Stimulated activated naive CD4-positive, alpha-beta T cell (primary cell): ENCODE measurements at places on chromosomes 1 and 21.
A peak's percentile ranks its signal among the peaks of the same experiment; 100 is the strongest.

DNA sequence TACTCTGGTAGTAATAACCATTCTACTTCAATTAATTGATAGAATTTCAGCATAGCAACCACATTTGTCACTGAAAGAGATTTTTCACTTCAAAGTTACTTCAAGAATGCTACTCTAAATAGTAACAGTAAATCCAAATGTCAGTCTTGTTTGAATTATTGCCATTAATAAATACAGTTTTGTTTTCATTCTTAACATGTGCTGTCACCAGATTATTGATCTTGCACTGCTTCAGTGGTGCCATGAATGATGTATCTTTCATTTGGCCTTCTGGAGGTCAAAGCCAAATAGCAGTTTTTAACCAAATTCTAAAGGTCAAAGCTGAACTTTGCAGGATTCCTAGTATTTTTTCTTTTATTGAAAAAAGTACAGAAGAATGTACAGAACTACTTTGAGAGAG, 199.5 kb downstream of the PATJ start:
- no peak for DNase-seq

DNA sequence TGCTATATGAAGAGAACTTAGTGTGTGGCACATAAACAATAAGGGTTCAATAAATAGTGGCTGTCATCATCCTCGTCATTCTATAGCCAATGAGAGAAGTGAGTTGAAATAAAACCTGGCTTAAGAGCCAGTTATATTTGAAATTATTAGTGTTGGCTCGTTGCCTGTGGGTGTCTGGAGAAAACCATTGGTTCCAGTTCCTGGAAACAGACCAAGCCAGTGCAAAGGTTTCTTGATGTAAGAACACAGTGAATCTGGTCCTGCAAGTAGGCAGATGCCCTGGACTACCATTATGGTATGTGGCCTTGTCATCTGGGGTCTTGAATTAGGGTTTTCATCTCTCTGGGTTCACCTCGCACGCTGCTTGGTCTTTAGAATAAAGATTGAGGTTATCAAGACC, 43.3 kb downstream of the URB2 start:
- DNase-seq = no peak

DNA sequence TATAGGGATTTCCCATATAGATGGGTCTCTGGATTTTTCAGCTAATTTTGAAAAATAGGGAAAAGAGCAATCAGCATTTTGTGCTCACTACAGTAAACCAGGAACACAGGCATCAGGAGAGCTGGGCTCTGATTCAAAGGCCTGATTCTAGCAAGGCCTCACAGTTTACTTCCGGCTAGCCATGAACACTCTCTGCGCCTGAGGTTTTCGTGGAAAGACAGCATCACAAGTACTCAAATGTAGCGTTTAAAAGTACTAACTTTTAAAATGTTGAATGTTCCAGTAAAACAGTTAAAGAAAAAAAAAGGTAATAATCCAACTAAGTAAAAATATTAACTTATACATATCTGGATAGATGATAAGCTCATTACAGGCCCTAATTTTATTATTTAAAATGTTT, 120.6 kb downstream of the SLC45A1 start:
- DNase-seq = no peak

DNA sequence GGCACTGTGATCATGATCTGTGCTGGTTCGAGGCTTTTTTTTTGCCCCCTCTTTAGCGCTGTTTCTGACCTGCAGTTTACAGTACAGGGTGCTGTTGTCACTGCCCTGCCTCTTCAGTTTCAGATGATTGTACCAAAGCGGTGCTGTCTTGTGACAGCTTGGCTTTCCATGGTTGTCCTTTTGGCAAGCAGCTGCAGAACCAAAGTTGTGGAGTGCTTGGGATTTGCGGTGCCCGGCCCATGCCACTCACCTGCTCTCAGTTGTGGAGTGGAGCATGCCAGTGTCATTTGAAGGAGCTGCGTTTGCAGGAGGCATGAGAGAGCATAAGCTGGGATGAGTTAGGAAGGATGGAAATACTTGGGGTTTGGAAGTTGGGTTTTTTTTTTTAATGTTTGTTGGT, 48.4 kb downstream of the DOP1B start:
- no peak for DNase-seq

DNA sequence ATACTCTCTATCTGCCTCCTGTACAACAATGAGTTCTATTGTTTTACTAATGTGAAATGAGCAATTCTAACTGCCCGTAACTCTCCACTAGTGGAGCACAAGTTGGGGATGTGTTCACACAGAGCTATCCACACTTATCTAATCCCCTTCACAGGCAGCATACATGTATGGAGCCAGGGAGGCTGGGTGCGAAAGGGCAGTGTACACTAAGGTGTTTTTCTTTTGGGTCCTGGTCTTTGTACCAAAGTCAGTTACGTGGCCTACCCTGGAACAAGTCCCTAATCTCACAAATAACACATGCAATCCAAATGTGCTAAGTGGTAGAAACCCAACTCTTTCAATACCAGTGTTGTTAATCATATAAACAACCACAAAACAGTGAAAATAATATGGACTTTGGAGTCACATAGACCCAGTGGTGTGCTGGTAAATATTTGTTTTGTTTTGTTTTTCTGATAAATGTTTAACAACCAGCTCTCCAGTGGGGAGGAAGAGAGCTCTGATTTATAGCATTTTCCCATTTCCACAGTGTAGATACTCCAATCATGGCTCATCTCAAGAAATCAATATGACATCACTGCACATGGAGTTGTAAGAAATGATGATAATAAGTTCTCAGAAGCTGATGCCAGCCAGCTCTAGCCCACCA, 319.9 kb upstream of the DUSP10 start:
- no peak for DNase-seq

- DNase-seq = peak; percentile 9
Observed at GRCh38 chr1:210446479-210446878, 117.8 kb downstream of the HHAT start.

GRCh38 chr1:227781314-227781930, 34.1 kb upstream of the PRSS38 start:
- no peak for DNase-seq

- no peak for DNase-seq
Observed at GRCh38 chr1:234825498-234826165, 215.7 kb upstream of the IRF2BP2 start.

GRCh38 chr1:11792106-11792505, 13.7 kb downstream of the MTHFR start:
- DNase-seq = no peak
